HFF-Myc (cell line): ENCODE measurements at places on chromosomes 16 and 17.

- DNase-seq, result no peak
Measured at GRCh38 chr17:64968652-64969501, 49.6 kb upstream of the LRRC37A3 start.

DNA sequence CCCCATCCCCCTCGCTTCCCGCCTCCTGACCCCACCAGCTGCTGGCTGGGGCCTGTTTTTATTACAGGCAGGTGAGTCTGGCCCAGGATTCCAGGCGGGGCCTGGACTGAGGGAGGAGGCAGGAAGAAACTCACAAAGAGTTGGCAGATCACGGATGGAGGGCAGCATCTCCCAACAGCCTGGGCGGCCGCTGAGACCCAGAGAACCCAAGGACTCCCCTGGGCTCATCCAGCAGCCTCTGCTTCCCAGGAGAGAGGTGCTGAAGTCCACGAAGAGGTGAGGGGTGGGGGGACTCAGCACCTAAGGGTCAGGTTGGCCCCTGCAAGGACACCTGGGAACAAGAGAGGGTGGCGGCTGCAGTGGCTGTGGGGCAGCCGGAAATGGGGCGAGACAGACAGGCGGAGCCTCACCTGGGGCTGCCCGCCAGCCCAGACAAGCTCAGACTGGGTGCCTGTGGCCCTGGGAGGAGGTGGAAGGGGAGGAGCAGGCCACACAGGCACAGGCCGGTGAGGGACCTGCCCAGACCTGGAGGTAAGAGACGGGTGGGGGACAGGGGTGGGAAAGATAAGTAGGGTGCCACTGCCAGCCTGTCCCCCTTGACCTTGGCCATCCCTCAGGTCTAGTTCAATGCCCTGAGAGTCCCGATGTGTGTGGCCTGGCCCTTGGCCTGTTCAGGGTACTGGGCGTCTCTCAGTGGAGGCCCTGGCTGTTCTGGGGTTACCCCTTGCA lies 8.7 kb upstream of the ADGRG1 start:
- DNase-seq, result no peak

DNA sequence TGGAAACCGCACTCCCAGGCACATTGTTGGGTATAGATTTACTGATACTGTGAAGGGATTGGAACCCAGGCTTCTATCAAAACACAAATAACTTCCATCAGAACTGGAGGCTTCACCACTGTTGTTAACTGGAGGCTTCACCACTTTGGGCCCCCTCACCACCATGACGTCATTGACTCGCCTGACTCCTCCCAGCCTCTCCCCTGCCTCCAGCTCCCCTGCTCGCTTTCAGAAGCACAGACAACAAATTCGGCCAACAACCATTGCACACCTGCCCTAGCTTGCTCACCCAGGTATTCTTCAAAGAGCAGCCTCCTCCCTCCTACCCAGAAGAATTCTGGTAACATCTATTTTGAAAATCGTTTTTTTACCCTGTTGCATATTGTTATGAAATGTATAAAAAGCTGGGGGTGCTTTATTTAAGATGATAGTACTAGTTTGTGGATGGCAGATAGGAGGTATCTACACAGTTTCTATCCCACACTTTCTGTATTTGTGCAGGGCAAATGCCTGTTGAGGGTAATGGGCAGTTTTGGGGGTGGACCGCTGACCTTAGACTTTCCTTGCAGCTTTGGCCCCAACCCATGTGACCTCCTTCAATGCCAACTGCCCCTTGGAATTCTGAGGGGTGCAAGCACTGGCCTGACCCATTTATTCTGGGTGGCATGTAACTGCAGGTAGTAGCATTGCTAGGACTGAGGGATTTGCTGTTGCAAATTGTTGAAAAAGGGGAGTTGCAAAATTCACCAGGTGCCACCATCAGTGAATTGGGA lies 54.1 kb downstream of the HLF start:
- DNase-seq, result no peak

DNA sequence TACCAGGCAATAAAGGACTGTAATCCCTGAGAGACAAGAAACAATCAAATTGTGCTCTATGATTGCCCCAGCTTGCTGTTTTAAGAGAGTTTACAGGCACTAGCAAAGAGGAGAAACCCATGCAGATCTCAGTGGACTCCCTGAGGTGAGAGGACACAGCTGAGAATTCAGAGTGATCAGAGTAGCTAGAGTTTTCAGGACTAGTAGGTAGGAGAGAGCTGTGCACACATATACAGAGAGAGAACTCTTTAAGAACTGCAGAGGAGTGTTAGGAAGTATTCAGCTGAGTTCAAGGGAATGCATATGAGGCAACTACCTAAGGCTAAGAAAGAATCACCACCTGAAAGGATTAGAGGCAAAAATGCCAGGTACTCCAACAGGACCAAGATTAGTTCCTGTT lies 904.8 kb downstream of the CDH8 start:
- no peak for DNase-seq

- no peak for DNase-seq
Measured at GRCh38 chr17:77388384-77389306, 247.9 kb downstream of the SEC14L1 start.

- no peak for DNase-seq
Measured at GRCh38 chr17:5203178-5203907, 11.7 kb upstream of the ZNF594 start.

DNA sequence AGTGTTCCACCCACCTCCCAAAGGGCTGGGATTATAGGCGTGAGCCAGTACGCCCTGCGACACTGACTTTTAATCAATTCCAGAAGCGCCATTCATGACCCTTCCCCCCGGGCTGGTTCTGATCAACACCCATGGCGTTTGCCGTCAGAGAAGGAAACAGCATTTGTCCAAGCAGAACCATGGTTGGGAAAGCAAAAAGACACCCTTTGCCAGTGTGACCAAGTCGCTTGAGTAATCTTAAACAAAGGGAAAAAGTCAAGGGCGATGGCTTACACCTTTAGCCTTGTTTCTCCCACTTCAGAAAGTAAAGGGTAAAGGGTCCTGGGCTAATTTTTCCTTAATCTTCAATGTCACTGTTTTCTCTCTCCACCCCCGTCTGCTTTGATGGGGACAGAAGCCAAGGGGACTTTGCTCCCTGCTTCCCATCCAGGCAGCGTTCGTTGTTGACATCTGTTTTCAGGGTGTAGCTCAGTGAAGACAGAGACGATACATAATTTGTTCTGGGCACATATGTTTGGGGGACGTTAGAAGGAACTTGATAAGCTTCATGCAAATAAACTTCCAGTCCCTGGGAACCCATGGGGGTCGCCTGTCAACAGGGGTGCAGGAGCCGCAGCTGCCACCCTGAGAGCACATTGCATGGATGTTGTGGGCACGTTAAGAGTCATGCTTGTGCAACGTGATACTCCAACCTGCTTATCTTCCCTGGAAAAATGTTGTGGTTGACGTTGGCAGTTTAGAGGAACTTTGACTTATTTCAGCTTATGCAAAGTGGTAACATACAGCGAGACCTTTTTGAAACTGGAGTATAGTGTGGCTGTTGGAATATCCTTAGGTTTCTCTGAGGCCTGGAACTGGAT lies 50.6 kb upstream of the TANGO6 start:
- no peak for DNase-seq

GRCh38 chr16:71894229-71894920 lies 956 bp upstream of the IST1 start:
- DNase-seq, result peak; percentile 24

DNA sequence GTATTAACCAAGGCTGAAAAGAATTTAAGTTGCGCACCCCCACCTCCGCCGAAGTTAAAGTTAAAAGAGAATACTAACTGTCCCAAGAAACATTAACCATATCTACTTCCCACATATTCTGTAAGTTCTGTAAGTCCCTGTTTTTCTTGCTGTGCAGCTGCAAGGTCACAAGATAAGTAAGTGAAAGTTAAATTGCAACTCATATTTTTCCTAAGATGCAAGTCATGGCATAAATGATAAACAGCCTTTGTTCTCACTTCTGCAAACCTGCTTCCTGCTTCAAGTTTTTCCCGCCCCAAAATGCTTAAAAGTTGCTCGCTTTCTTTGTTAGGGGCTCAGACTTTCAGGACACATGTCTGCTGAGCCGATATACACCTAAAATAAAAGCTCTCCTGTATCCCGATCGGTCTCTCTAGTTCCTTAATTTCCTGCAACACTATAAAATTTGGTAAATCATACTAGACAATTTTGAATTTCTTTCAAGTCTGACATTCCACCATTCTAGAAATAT lies 32.6 kb upstream of the ABCA9 start:
- no peak for DNase-seq

DNA sequence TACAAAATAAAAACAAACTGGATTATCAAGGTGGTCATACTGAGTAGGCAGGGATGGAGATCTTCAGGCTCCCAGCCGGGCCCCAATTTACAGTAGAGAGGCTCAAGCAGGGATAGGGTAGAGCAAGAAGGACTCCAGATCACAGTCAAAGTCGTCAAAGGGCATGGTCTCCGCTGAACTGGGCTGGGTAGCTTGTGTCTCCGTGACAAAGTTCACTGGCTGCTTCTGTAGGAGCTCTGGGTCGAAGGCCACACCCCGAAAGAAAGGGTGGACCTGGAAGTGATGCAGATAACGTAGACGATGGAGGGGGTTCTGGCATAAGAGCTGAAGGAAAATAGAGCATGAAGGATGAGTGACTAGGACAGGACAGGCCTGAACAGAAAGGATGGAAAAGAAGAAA lies 3.6 kb downstream of the RSKR start:
- DNase-seq, result no peak

GRCh38 chr17:76088041-76088867 lies 9.3 kb downstream of the ZACN start:
- DNase-seq, result no peak

- no peak for DNase-seq
Measured at GRCh38 chr17:29176558-29177351, 3.4 kb downstream of the MYO18A start.

- DNase-seq, result no peak
Measured at GRCh38 chr16:59864981-59865666, 1131.0 kb upstream of the GOT2 start.

DNA sequence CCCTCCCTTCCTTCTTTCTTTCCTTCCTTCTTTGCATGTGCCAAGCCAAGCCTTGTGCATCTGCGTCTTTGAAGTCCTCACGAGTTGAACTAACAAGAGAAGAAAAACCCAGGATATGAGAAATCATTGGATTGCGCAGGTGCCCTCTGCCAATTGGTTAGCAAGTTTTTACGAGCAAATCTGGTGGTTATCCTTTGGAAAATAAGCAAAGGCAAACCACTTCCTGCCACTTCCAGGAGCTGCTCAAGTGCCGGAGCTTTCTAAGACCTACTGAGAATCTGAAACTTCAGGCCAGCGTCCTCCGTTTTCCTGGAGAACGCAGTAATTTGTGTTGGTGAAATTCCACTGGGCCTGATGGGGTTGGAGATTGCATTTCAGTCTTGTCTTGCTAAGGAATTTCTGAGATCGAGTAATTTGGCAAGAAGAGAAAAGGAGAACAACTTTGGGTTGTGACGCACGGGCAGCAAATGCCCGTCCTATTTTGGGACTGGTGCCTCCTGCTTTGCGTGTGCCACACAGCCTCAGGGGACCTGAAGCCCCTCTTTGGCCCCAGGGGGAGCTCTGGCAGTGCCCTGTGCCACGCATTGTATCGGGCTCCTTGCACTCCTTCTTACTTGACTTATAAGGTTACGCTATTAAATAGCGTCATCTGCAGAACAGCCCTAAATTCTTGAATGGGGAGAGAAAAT lies 56.4 kb downstream of the CMIP start:
- DNase-seq, result peak; percentile 94

DNA sequence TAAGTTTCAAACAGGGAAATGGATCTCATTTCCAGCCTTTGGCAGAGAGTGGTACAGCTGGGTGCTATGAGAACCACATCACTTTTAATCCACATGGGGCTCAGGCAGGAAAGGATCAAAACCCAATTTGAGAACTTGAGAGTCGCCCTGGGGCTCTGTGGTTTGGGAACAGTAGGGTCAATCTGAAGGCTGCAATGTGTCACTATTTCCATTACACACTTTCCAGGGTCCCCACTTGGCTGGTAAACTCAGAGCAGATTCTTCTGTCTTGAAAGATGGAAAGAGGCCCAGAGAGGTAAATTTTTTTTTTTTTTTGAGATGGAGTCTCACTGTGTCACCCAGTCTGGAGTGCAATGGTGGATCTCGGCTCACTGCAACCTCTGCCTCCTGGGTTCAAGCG lies 6.7 kb upstream of the HIGD1B start:
- DNase-seq, result no peak

DNA sequence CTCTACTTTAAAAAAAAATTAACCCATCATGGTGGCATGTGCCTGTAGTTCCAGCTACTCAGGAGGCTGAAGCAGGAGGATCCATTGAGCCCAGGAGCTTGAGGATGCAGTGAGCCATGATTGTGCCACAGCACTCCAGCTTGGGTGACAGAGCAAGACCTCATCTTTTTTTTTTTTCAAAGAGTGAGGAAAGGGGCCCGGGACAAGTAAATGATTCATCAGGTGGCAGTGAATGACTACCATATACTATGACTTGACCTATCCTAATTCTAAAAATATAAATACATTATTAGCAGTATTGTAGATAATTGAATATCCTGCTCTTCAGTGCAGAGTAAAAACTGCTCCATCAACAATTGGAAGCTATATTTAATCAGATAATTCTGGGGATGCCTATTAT lies 55.3 kb downstream of the CLUH start:
- DNase-seq, result no peak

DNA sequence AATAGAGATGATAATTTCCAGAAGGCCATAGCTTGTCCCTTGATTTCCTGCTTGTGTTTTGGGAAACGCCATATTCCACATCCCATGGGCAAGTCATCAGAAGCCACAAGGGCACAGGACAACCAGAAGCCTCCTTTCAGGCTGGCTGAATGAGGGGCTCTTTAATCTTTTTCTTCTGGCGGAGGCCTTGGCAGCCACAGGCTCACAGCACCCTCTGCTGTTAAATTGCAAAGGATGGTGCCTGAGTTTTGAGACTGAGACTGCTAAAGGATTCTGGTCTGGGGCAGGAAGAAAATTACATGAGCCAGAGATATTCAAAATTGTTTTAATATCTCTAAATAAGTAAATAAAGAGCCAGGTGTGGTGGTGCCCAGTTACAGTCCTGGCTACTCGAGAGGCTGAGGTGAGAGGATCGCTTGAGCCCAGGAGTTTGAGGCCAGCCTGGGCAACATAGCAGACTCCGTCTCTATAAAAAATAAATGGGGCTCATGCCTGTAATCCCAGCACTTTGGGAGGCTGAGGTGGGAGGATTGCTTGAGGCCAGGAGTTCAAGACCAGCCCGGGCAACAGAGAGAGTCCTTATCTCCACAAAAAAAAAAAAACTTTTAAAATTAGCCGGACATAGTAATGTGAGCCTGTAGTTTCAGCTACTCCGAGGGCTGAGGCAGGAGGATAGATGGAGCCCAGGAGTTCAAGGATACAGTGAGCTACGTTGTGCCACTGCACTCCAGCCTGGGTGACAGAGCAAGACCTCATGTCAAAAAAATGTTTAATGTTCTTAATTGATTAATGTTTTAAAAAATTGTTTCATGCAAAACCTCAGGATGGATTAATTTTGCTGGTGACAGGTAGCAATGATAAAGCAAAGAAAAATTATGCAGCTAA lies 26.3 kb downstream of the AARSD1 start:
- DNase-seq, result peak; percentile 40

GRCh38 chr17:13387952-13388351 lies 213.8 kb downstream of the HS3ST3A1 start:
- DNase-seq, result no peak

- no peak for DNase-seq
Measured at GRCh38 chr17:74597069-74597790, 5.1 kb upstream of the CD300LD start.
